ENCODE measurements at places on chromosomes 13 and 19.

DNA sequence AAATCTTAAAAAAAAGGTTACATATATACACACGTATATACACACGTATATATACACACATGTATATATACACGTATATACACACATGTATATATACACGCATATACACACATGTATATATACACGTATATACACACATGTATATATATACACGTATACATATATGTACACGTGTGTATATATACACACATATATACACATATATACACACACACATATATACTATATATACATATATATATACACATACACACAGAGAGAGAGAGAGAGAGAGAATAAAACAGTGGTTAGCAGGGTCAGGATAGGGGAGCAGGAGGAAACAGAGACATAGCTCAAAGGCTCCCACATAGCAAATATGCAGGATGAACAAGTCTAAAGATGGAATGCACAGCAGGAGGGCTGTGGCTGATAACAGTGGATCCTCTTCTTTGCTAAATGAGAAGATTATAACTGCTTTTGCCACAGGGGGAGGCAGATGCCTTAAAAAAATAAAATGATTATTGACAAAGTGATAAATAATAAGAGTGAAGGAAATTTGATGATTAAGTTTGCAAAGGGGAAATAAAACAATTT is 714.5 kb downstream of the UQCRFS1 start:
- no peak for DNase-seq

DNA sequence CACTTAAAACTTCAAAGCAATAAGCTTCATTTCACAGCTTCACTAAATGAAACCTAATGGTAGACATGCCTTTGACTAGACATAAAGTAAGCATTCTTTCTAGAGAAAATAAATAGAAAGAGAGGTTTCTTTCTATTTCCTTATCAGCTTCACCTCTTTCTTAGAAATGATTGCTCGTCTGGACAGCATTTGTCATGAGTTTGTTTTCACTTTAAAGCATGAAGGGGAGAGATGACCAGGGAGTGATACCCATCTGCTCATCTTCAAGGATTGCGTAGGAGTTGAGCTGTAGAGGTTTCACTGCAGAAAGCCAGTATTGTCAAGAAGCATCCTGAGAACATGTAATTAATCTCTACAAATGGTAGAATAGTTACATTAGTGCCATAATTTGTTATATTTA is 61.3 kb downstream of the COL4A2 start:
- no peak for DNase-seq

DNA sequence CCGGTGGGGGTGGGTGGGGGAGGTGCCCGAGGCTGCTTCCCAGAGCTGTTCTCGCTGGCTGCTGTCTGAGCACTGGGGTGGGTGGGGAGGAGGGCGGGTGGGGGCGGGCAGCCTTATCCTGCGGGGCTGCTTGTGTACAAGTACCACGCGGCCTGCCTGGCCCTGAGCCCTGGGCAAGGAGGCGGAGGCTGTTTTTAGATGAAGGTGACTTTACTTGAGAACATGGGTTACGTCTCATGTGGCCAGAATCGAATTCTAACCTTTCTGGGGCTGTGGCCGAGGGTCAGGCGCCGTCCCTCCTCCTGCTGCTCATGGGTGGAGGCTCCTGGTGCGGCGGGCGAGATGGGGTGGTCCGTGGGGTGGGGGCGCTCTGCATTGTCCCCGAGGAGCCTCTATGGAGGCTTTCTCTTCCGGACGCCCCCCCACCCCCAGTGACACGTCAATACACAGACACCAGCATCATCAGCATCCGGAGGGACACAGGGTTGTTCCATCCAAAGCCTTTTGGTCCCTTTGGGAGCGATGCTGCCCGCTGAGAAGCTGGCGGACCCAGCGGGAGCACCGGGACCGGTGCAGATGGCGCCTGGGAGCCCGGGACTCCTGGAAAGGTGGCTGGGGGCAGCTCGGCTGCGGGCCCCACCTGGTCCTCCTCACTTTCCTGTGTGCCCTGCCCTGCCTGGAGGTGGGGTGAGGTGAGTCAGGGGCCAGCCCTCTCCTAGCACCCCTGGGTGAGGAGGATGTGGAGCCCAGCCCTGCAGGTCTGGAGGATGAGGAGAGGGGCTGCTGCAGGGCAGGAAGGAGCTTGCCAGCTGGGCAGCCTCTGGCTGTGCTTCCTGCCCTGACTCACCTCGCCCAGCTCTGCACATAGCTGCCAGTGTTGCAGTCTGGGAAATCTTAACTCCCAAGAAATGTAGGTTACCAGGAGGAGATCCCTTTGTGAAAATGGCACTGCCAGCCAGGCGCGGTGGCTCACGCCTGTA is 3.4 kb downstream of the BSG start:
- peak; percentile 29 for DNase-seq

DNA sequence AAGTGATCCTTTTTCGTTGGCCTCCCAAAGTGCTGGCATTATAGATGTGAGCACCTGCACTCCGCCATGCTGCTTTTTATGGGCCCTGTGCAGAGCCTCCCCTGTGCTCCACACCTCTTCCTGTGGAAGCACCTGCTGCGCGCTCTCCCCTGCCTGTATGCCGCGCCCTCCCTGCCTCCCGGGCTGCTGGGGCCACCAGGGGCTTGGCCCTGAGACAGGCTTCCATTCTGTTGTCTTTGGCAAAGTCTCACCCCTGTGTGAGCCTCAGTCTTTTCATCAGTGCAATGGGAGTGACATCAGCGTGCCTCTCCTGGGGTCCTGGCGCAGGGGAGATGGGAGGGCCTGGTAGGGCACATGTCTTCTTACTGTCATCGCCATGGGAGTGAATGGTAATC is 1.3 kb downstream of the FAM174C start:
- DNase-seq, result no peak

GRCh38 chr19:4279267-4279529 is 132 bp downstream of the SHD start:
- DNase-seq, result peak; percentile 74

DNA sequence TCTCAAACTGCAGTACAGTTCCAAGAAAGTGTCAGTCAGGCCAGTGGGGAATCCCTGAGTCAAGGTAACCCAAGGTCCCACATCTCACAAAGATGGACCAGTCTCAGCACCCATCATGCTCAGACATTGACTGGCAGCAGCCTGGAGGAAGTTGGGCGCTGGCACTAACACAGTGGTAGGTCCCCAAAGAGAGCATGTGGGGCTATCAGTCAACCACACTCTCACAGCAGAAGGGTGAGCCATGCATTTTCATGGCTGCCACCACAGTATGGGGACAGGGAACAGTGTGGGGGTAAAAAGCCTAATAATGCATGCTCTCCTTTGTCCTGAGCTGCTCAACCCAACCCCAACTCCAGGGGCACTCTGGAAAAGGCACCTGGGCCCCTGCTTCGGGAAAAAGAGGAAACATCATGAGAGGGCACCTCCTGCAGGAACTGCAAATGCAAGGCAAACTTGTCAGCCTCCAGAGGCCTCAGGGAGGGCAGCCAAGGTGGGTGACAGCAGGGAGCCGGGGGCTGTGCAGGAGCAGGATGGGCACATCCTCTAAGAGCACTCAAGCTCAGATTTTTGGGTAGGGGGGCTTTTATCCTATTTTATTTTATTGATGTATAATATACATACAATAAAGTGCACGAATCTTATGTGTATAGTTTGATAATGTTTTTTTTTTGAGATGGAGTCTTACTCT is 9.5 kb upstream of the PLEKHF1 start:
- DNase-seq, result no peak

DNA sequence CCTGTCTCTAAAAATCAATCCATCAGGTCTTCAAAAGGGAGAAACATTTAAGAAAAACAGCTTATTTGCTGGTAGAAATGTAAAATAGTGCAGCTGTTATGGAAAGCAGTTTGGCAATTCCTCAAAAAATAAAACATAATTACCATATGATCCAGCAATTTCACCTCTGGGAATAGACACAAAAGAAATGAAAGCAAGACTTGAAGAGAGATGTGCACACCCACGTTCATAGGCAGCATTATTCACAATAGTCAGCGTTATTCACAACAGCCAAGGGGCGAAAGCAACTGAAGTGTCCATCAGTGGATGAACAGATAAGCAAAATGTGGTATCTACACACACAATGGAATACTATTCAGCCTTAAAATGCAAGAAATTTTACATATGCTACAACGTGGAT is 45.1 kb upstream of the DOCK9 start:
- peak; percentile 43 for DNase-seq

GRCh38 chr13:87999240-87999700 is 328.1 kb downstream of the SLITRK5 start:
- DNase-seq, result no peak

- DNase-seq, result no peak
These were observed 76.6 kb downstream of the FGF9 start for GRCh38 chr13:21747456-21747855.

- DNase-seq, result no peak
These were observed 95.4 kb downstream of the CYSLTR2 start for GRCh38 chr13:48749144-48749543.

DNA sequence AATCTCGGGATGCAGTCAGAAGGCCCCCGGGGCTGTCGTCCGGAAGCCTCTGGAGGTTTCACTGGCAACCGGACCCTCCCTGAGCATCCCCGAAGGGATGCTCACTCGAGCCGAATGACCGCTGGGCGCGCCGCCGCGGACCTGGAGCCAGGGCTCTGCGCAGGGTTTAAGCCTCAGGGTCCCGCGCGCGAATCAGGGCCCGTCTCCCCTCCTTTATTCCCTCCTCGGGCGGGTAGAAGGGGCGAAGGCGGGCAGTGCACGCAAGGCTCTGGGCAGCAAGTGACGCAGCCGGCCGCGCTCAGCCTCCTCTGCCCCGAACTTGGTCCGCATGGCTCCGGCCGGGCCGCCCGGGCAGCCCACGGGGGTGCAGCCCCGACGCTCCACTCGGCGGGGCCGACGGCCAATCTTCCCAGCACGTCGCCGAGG is 572 bp downstream of the SHISA2 start:
- DNase-seq, result no peak

DNA sequence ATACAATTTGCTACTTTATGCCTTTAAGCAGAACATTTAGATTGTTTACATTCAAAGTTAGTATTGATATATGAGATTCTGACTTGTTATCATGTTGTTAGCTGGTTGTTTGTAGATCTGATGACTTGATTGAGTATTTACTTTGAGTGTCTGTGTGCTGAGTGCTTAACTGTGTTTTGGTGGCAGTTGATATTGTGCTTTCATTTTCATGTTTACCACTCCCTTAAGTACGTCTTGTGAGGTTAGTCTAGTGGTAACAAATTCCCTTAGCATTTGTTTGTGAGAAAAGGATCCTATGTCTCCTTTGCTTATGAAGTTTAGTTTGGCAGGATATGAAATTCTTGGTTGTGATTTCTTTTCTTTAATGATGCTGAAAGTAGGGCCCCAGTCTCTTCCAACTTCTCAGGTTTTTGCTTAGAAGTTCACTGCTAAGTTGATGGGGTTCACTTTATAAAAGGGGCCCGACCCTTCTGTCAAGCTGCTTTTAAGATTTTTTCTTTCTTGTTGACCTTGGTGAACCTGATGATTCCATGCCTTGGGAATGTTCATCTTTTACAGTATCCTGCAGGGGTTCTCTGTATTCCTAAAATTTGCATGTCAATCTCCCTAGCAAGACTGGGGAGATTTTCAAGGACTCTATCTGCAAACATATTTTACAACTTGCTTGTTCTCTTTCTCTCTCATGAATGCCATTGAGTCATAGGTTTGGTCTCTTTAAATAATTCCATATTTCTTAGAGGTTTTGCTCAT is 1095.4 kb upstream of the PCDH20 start:
- DNase-seq, result no peak

DNA sequence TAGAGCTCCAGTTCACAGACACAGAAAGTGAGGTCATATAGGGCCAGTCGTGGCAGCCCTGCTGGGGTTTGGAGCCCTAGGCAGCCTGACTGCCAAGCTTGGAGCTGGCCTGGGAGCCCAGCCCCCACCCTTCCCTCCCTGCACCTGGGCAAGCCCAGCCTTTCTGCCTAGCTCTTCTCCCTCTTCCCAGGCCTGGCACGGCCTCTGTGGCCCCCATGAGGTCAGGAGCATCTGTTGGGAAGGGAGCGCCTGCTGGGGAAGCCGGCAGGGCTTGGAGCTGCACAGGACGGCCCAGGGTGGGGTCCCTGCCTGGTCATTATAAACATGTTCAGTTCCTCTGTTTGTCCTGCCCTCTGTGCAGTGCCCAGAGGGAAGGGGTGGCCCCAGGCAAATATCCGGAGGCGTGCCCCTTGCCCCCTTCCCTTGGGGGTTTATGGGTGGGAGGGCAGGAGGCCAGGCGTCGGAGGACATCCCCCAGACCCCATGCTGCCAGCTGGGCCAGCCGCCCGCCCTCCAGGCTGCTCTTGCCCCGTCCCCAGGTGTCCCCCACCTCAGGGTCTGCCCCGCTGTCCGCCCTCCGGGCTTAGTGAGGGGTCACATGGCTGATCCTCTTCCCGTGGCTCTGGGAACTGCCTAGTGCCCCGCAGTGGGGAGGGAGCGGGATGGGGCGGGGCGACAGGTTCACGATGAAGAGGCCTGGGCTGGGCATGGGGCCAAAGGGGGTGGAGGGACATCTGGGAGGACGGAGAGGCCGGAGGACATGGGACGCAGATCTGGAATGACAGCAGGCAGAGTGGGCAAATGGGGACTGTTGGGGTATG is 30.0 kb upstream of the NCCRP1 start:
- DNase-seq, result peak; percentile 59

- DNase-seq, result no peak
These were observed 1440.3 kb downstream of the PCDH9 start for GRCh38 chr13:65789815-65790214.

Data from NCI-H69 (cell line).